H7 (cell line): ENCODE measurements at places on chromosomes 1 and 21. TPM values are rescaled to one million over a fixed set of nuclear protein-coding genes. Genes with fewer than 3 reads are reported as not detected.
A peak's percentile ranks its signal among the peaks of the same experiment; 100 is the strongest.

The TFB2M gene
- 38.3 and 39.8 TPM in 2 replicates for total RNA-seq

The TRIM17 gene
- total RNA-seq = 4.9 and 5.6 TPM in 2 replicates

The PAQR6 gene
- 6.1 and 11.5 TPM in 2 replicates for total RNA-seq

The TBX15 gene
- 13.8 and 22.9 TPM in 2 replicates for total RNA-seq

The CCDC185 gene
- not detected in 2 replicates for total RNA-seq

The ANGPTL3 gene
- 0.04 TPM in 1 of 2 replicates, not detected in the other for total RNA-seq

DNA sequence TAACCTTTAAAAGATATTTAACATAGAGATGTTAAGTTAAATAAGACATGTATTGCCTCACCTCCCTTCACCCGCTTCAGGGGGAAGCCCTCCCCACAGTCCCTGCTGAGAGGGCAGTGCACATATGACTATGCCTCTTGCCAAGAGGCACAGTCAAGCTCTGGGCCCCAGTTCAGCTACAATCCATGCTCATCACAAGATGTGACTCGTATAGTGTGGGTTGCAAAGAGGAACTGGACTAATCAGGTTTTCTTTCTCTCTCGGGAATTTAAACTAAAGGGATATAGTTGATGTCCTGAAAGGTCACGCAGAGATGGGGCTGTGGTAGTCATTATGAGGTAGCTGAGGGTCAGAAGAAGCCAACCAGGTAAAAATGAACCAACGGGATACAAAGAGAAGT, 35.6 kb downstream of the LYST start:
- DNase-seq = no peak

DNA sequence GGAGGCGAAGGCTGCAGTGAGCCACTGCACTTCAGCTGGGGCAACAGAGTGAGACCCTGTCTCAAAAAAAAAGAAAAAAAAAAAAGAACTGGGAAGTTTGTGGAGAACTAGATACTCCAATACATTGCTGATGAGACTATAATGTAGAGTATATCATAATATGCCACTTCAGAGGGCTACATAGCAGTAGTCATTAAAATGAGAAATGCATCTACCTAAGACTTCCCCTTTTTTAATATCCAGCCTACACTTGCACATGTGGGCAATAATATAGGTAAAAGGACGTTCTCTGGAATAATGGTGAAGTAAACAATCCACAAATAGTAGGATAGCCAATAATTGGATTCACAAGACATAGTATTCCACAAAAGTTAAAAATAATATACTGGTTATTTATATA, 311.0 kb downstream of the HLX start:
- DNase-seq = no peak

GRCh38 chr1:205535866-205536758, 31.6 kb downstream of the CDK18 start:
- peak; percentile 42 for DNase-seq

GRCh38 chr1:62637392-62638105, 40.2 kb downstream of the ANGPTL3 start:
- DNase-seq = peak; percentile 19

DNA sequence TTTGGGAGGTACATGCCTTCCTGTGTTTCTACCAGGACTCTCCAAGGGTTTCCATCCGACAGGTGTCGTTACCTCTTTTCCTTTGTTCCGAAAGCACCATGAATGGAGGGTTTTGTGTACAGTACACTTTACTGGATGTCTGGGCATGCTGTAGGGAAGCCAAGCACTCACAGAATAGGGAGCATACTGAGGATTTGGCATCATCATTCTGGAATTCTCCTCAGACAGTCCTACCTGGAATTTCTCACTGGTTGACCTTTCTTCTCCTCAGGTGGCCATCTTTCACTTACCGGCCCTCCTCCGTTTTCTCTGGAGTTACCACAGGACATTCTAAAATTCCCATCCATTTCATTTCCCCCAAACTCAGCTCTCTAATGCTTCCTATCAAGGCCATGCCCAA, 5.9 kb upstream of the MPL start:
- no peak for DNase-seq

DNA sequence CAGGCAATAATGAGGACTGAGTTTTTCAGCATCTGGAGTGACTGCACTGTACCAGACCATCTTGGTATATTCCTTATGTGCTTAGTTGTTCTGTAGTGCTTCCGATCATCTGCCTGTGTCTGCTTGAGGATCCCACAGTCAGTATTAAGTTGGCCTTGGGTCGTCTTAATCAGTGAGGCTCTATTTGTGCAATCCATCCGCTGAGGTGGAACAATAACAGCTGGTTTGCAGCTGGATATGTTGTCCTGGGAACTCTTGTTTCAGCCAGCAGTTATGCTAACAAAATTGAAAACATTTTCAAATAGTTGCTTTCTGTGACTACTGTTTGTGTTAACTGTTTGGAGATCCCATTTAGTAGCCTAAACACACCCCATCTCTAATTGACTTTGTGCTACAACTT, 73.7 kb downstream of the LAMC1 start:
- DNase-seq = no peak

DNA sequence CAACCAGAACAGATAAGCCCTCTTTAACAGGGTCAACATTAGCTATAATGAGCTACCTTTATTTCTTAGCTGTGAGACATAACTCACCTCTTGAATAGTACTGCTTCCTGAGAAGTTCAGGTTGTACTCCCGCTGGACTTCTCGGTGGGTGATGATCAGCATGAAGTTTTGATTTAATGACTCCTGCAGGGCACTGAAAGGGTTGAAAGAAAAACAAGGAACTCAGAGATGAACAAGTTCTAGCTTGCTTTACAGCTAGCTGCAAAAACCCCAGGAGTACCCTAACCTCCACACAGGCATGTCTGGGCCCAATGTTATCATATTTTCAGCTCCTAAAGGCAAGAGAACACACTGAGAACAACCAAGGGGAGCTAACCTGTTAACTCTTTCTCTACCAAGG, 254.4 kb downstream of the FAF1 start:
- no peak for DNase-seq

GRCh38 chr1:240524356-240525069, 87.4 kb downstream of the GREM2 start:
- DNase-seq = no peak

DNA sequence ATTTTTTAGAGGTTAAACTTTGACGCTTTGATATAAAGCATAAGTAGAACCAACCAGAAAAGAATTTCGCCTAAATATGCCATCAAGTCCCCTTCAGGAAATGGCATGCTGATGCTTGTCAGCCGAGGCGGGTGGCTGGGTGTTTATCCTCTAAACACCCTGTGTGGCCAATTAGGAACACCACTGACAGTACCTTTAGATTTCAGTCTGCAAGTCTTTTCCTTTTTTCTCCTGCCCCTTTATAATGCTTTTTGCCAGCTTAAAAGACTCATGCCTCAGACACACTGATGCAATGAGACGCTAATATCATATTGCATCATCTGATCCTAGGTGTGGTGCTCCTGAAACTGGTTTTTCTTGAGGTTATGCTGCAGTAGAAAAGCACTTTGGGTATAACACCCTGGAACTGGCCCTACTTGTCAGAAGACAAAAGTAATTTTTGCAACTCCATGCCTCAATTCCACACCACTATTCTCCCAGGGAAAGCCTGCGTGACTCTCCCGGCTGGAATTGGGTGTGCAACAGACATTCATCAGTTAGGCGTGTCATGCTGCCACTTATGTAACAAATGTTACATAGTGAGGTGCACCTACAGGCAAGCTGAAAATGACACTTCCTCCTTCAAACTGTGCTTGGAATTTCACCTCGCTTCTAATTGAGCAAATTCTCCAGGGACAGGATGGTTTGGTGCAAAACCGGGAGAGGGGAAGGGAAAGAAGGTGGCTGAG, 2.0 kb upstream of the RCC2 start:
- DNase-seq = peak; percentile 58

DNA sequence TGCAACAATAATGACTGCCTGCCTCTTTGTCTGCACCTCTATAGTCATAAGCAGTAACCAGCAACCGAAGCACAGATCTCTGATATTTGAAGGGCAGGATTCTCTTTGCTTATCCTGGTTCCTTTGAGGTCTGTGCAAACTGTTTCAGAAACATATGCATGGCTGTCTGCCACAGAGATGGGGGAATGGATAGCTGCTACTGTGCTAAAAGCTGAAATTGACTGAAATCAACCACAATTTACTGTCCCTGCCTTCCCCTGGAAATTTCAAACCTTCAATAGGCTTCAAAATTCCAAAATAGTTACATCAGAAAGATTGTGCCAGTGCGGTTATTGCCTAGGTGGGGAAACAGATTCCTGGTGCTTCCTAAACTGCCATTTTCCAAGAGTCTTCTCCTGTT, 136.8 kb upstream of the GORAB start:
- no peak for DNase-seq
